ENCODE measurements at places on chromosomes 5 and 9.

DNA sequence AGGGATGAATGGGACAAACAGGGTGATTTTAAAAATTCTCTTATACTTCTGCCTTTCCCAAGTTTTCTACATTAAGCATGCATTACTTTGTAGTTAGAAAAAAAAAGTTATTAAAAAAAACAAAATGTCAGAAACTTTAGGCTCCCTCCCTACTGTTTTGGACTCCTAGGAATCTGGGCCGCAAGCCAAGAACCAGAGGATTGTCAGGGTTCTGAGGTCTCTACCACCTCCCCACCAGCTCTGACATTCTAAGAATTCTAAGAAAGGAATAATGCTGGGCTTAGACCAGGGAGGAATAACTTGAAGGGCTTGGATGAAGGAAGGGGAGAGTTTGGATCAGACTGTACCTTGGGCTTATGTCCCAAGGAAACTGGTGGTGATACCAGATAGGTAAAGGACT, 1.1 kb upstream of the ARHGEF39 start:
- no peak for DNase-seq

GRCh38 chr9:2655411-2655901, 33.9 kb downstream of the VLDLR start:
- DNase-seq: no peak

GRCh38 chr9:126420643-126421564, 94.3 kb downstream of the MVB12B start:
- no peak for DNase-seq

DNA sequence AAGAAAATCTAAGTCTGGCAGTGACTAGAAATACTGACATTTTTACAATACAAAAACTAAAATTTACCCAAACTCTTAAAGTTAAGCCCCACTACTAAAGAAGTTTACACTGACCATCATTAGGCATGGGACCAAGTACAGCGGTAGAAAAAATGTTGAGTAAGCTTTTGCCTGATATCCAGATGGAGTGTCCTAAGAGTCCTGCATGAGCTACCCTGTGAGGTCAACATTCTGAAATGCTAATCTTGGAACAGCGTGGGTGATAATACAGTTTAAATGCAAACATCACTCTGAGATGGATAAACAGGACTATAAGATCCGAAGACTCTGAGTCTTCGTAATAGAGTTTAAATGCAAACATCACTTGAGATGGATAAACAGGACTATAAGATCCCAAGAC, 189.7 kb downstream of the DCP2 start:
- DNase-seq: no peak

DNA sequence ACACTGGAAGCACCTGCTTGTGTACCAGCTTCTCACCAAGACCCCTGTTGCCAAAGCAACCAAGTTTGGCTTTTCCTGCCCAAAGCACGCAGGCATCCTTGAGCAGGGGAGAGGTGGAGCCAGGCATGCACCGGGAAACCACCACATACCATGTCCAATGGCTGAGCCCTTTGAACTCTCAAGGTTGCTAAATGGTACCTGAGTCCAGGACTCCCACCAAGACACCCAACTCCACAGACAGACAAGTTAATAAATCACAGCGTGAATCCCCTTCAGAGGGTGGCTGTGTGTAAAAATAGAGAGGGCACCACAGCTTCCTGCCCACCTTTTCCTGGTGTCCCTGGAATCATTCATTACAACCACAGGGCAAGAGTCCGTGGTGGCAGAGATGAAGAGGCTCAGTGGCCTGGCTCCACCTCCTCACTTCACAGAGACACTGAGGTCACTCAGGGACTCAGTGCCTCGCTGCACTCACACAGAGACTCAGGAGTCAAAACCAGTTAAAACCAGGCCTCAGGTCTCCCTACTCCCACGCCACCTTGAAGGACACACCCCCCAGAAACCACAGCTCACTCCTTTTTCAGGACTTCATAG, 143.7 kb downstream of the C5orf15 start:
- DNase-seq: no peak

- no peak for DNase-seq
Measured at GRCh38 chr5:156128026-156128425, 198.9 kb upstream of the SGCD start.

DNA sequence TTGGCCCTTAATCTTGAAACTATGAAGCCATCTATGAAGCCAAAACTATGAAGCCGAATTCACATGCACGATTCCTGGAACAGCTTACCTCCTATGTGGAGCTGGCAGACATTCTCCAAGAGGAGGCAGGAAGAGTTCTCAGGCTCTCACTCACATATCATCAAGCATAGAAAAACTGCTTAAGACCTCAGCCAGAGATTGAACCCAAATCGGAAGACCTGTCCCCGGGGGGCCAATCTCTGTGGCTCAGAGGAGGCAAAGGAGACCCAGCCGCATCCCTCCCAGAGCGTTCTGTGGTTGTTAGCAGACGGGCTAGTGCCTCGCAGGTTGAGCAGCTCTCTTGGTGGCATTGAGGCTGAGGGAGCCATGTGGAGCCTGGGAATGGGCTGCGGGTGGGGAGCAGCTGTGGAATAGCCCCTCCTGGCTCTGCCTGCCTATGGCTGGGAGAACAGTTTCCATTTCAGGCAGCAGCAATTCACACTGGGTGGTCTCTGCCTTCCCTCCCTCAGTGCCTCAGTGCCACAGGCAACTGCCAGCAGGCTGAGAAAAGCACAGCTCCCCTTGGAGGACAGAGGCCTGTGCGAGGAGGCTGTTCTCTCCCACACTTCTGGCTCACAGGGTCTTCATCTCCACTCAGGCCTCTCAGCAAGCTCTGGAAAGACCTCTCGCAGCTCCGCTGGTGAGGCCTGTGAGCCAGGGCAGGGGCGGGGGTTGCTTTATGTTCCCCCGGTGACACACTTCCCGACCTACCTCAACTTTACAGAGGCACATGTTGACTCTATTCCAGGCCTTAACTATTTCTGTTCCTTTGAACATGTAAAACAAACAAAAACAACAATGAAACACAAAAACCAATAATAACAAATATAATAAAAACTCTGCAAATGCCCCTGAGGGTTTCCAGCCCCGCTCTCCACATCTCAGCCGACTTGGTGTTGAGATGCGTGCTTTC, 17.4 kb upstream of the TMEM174 start:
- no peak for DNase-seq

- no peak for DNase-seq
Measured at GRCh38 chr9:125038166-125038565, 97.3 kb upstream of the GOLGA1 start.

GRCh38 chr5:71924980-71925379, 182.3 kb upstream of the MAP1B start:
- no peak for DNase-seq

GRCh38 chr9:134551644-134552348, 89.8 kb upstream of the COL5A1 start:
- no peak for DNase-seq

DNA sequence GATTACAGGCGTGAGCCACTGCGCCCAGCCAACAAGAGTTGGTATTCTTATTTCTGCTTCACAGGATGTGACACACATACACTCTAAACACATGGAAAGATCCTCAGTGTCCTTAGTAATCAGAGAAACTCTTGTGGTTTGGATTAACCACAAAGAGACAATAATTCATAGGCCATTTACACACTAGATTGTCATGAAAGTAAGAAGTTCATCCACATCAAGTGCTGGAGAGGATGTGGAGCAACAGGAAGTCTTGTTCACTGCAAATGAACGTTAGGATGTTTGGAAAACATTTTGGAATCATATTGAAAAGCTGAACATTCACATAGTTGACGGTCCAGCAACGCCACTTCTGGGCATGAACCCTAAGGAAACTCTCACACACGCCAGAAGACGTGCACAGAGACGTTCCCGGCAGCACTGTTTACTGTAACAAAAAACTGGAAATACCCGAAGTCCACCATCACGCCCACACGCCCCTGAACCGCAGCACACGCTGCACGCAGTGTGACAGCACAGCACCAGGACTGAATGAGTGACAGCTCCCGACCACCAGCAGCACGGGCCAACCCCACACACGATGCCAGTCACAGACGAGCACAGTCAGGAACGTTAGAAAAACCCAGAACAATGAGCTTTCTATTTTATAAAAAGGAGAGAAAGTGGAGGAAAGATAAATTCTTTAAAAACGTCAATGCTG, 87.6 kb downstream of the COL23A1 start:
- no peak for DNase-seq

GRCh38 chr9:126363847-126364671, 37.4 kb downstream of the MVB12B start:
- DNase-seq: no peak

DNA sequence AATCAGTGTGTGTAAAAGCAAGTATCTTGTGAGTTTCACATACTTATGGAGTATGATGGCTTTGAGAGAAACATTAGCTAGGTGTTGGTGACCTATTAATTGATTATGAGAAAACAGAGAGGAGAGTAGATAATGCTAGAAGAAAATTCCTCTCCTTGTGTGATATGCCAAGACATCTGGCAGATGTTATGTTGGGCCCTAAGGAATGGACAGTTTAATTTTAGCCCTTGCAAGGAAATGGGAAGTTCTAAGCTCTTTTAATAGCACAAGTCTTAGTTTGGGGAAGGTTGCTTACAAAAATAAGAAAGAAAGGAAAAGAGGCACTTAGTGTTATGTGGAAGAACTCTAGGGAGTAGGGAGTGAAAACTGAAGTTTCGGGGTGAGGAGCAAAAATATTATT, 5.1 kb downstream of the ZNF462 start:
- no peak for DNase-seq

DNA sequence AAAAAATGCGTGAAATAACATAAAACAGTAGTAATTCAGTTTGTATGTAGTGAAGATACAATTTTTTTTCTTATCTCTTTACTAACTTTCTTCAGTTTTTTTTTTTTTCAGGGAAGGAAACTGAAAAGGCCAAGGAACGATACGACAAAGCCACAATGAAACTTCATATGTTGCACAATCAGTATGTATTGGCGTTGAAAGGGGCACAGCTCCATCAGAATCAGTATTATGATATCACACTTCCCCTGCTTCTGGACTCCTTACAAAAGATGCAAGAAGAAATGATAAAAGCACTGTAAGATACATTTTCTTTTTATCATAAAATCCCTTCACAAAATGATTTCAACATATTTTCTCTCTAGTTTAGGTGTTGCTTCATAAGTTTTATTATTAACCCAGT, 120.0 kb downstream of the FER start:
- DNase-seq: no peak

GRCh38 chr5:116626945-116627679, 52.5 kb upstream of the SEMA6A start:
- no peak for DNase-seq

- DNase-seq: no peak
Measured at GRCh38 chr9:110116543-110116885, 91.4 kb downstream of the C9orf152 start.

DNA sequence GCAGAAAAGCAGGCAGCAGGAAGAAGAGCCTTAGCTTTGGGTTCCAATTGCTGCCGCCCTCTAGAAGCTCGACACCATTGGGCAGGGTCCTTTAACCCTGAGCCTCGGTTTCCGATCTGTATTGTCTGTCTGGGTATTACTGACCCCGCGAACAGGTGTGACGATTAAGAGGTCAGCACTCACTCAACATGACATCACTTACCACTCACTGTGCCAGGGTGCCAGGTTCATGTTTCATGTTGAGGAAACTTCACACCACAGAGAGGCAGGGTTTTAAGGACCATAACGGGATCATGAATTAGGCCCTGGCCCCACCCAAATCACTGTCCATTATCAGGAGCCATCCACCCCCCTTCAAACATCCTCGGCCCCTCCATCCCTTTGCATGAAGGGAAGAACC, 75.5 kb downstream of the GPR21 start:
- no peak for DNase-seq

- no peak for DNase-seq
Measured at GRCh38 chr5:148201151-148201550, 1.7 kb upstream of the SPINK6 start.

DNA sequence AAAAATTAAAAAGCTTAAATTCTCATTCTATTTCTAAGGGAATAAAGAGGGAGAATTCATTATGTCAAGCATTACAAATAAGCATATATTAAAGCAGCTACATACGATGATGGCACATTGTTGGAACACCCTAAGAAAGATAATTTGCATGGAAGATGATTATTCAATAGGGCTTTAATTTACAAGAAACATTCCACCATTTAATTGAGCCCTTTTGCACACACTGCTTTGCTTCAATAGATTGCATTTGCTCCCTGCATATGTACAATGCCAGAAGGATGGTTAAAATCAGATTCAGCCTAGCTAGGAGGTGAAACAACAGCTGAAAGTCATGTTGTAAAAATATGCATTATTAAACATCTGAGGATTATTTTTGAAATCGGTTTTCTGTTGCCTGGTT, 21.8 kb downstream of the KIAA1958 start:
- no peak for DNase-seq

DNA sequence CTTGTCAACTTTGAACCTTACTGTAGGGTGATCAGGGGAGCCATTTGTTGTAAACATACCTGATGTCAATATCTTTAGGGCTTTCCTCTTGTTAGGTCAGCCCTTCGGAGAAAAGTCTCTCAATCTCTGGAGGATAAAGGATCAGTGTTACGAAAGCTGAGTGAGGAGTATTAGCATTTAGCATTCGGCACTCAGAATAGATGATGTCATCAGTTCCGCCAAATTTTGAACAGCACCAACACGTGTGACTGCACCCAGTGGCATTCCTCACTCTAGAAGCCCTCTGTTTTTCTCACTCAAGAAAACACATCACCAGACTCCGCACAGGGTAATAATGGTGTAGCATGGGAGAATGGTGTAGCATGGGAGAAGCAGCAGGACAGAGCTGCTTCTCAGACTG, 87.8 kb downstream of the RASEF start:
- DNase-seq: no peak

DNA sequence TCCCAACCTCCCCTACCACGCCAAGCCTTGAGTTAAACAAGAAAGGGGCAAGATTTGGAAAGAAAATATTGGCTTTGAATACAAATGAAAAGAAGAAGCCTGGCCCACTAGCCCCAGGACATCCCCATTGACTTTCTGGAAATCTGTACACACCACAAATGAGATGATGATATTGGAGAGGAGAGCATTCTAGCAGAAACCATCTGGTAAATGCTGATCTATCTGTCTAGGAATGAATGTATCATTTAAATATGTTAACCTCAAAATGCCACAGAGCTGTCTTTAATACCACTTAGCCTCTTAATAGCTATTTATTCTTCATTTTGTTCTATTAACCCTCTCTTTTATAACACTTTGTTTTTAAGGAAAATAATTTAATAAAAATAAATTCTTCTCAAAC, 270.2 kb upstream of the PDE4D start:
- DNase-seq: no peak

- no peak for DNase-seq
Measured at GRCh38 chr9:106324053-106324585, 538.8 kb upstream of the ZNF462 start.

GRCh38 chr5:6634306-6634705, 1.1 kb downstream of the SRD5A1 start:
- no peak for DNase-seq

DNA sequence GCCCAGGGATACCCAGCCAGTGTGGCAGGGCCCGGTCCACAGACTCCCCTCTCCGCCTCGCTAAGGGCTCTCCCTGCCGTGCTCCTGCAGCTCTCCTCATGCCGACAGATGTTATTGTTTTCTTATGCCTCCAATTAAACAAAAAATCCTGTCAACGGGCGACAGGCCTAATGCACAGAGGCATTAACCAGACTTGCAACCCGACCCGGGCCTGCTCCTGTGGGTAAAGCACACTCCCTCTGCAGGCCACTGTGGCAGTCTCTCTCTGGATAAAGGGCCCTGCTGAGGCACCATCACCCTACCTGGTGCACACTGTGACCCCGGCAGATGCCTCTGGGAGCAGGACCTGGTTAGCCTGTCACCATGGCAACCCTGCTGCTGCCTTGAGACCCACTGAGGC, 27.5 kb upstream of the HAND1 start:
- no peak for DNase-seq

- no peak for DNase-seq
Measured at GRCh38 chr5:97548739-97549080, 365.7 kb upstream of the RIOK2 start.

GRCh38 chr9:134442486-134443173, 116.4 kb downstream of the RXRA start:
- DNase-seq: no peak
